Pancreas (tissue), 10 donors: ENCODE measurements at places on chromosomes 6 and 20.
A peak's percentile ranks its signal among the peaks of the same experiment; 100 is the strongest.

DNA sequence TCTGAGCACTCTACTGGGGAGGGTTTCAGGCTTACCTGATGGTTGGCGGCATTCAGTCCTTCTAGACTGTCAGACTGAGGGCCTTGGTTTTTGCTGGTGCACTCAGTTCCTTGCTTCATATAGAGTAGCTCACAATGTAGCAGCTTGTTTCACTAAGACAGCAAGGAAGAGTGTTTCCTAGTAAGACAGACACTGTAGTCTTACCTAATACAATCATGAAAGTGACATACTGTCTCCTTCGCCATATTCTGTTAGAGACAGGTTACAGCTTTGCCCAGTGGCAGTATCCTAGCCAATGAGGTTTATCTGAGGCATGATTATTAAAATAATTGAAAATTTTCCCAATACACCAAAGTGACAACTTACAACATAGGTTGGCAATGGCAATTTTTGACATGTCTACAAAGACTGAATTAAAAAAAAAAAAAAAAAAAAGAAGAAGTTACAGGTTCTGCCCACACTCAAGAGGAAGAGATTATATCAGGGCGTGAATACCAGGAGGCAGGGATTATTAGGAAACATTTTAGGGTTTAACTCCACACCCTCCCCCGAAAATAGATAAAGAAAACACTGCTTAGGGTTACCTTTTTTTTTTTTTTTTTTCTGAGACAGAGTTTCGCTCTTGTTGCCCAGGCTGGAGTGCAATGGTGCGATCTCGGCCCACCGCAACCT lies 66.8 kb downstream of the SCAND1 start:
- no peak for DNase-seq

DNA sequence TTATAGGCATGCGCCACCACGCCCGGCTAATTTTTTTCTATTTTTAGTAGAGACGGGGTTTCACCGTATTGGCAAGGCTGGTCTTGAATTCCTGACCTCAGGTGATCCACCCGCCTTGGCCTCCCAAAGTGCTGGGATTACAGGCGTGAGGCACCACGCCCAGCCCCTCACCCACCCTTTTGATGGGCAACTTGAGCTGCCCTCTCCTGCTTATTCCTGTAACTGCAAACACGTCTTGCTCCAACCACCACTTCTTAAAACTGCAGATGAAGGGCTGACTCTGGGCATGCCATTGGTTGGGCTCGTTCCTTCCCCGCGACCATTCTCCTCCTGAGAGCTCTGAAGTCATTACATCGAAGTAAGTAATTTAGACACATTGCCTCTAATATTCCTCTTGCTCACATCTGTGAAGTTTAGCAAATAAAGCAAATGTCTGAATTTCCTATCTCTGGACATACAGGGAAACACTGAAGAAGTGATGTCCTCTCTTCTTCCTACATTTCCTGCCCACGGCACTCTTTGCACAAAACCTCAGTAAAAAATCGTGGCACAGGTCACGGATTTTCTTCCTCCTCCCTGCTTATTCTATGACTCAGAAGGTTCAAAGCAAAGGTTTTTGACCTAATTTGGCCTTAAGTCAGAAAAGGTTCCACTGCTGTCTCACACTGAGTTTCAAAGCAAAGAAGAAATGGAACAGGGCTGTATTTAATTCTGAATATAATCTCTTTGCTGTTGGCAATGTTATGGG lies 117.5 kb downstream of the GMPR start:
- DNase-seq = no peak

- DNase-seq = no peak
Observed at GRCh38 chr6:8325743-8326142, 109.6 kb downstream of the SLC35B3 start.

DNA sequence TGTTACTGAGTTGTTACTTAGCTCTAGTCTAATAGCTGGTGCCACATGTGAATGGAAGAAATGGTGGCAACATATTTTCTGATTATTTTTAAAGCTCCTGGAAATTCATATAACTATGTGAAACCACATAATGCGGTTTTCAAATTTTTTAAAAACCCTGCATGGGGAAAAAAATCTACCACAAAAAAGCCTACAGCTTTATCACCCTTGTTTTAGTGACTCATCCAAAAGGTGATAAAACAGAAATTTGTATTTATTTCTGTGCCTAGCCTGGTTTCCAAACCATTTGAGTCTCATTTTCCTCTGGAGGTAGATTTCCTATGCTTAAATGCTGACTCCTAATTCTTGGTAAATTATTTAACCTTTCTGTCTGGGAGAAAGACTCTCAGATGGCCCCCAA lies 5.4 kb upstream of the FBXO30 start:
- no peak for DNase-seq

GRCh38 chr20:12700701-12701100 lies 308.1 kb upstream of the SPTLC3 start:
- peak; percentile 65 for DNase-seq

- no peak for DNase-seq
Observed at GRCh38 chr6:105259913-105260889, 80.4 kb upstream of the POPDC3 start.

GRCh38 chr20:36367907-36368799 lies 62.0 kb downstream of the DLGAP4 start:
- DNase-seq = no peak

DNA sequence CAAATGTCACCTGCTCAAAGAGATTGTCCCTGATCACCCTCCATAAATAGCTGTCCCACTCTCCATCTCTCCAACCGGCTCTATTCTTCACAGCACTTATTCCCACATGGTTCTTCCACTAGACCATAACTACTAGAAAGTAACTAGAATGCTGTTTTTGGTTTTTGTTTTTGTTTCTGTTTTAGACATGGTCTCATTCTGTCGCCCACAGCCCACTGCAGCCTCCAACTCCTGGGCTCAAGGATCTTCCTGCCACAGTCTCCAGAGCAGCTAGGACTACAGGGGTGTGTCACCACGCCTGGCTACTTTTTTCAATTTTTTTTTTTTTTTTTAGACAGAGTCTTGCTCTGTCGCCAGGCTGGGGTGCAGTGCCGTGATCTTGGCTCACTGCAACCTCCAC lies 12.2 kb downstream of the MMP24 start:
- no peak for DNase-seq

DNA sequence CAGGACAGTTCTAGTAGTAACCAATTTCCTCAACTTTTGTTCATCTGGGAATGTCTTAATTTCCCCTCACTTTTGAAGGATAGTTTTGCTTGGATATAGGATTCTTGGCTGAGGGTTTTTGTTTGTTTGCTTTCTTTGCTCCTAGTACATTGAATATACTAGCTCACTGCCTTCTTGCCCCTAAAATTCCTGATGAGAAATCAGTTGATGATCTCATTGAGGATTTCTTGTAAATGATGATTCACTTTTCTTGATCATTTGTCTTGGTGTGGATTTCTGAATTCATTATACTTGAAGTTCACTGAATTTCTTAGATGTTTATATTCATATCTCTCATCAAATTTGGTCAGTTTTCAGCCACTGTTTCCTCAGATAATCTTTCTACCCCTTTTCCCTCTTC lies 49.1 kb upstream of the PRDM1 start:
- DNase-seq = no peak
